ENCODE measurements at places on chromosomes 5 and 9.

GRCh38 chr9:137545123-137545522, 5.1 kb downstream of the PNPLA7 start:
- DNase-seq, result no peak

DNA sequence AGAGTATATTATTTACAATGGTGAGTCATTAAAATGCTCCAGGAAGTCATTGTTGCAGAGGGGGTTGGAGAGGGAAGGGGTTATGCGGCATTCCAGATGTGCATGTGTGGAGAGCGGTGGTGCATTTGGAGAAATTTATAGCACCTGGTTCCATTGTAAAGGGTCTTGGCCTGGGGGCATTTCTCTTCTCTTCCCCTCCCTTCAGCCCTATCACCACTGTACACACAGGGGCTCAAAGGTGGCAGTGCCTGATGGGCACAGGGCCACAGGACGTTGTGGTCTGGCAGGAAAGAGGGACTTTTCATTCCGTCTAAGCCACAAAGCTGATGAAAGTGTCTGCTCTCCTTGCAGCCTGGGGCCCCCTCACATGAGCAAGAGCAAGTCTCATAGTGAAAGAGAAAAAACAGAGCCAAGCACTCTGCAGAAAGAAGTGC, 442.4 kb upstream of the ZNF462 start:
- DNase-seq, result no peak

DNA sequence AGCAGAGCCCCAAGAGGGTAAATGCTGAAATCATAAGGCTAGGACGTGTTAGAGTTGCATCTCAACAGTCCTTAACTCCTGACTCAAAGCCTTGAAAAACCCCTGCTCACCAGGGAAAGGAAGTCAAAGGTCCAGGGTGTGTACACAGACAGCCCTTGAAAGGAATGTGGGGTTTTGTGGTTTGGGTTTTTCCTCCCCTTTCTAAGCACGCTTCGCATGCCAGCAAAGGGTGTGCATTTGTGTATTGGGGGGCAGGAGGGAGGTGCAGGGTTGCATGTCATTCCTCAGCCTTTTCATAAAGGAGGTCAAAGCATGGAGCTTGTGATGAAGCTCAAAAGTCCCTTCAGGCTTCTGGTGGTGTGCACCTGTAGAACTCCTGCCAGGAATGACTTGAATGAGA, 17.3 kb upstream of the XPA start:
- DNase-seq, result peak; percentile 10

- DNase-seq, result no peak
Measured at GRCh38 chr5:167012123-167013034, 1279.1 kb upstream of the WWC1 start.

- DNase-seq, result no peak
Measured at GRCh38 chr9:21796768-21797167, 5.7 kb upstream of the MTAP start.

DNA sequence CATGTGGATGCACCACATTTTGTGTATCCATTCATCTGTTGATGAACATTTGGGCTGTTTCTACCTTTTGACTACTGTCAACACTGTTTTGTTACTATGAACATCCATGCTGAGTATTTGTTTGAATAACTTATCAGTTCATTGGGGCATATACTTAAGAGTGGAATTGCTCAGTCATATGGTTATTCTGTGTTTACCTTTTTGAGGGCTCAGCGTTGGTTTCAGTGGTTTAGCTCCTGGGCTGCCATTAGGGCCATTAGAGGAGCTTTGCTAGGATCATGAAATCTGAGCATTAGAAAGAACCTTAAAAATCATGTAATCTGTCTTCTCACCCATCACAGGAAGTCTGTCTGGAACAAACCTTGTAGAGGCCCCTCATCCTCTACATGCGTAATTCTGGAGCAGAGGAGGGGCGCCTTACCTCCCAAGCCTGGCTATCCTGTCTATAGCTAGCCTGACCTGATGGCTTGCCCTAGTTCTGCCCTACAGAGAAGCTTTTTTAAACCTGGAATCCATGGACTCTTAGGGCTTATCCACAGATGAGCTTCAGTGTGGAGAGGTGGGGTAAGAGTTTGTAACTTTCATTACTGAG, 92.9 kb downstream of the PDZD2 start:
- DNase-seq, result no peak

DNA sequence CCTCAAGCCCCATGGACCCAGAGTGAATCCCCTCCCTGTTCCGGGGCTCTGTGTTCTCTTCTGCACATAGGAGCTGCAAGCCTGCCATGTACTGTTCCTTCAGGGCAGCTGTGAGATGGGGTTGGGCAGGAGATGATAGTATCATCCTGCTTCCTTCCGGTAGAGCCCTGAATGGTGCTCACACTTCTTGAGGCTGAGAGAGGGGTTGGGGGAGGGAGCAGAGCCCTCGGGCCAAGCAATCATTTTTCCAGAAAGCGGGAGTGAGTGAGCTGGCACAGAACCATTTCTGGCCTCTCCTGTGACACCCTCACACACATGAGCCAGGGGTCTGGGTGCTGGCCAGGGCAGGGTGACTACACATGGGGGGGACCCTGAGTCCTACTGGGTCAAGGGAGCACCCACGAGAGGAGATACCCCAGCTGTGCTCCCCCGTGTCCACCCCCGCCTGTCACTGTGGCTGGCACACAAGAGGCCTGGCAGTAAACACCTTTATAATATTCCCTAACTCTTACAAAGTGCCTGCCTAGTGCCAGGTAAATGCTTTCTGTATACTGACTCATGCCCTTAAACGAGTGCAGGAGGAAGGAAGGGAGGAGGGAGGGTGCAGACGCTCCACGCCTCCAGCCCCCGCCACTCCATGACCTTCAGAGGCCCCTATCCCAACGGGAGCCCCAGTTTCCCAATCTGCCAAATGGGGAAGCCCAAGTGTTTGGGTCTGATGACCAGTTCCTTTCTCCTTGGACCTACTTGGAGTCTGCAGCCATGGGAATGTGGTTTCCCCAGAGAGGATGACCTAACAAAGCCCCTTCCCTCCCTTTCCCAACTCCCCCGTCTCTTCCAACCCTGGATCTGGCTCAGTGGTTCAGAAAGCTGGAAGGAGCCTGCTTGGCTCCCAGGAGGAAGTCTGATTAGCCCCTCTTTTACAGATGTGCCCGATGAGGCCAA, 15.5 kb downstream of the AKNA start:
- peak; percentile 57 for DNase-seq

DNA sequence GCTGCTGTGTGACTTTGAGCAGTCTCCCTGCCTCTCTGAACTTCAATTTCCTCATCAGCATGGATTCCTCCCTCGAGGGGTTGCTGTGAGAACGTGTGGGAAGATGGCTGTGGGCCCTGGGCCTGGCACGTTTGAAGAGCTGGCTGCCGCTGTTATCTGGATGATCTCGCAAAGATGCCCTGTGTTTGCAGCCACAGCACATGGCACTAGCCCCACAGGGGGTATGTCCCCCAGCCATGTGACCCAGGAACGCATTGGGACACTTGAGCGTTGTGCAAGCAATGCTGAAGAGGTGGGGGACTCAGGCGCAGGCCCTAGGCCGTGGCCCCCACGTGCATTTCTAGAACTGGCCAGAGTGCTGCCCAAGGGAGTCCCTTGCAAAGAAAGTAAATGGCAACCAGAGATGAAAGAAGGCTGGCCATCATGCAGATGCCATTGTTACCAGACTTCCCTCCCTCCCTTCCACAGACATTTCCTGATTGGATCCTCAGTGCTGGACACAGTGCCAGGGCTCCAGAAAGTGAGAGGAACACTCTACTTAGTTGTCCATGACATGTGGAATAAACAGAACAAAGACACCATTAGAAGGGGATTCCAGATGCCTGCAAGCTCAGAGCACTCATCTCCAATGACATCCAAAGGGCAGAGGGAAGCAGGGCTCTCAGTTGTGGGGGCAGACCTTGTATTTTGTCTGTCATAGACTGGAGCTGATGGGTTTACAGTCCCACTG, 65.1 kb upstream of the NEURL1B start:
- DNase-seq, result no peak

GRCh38 chr9:87725900-87726709, at the start of gene CTSL:
Gene CTSL, plus strand, starts transcription at chr9:87726119. Its CDS starts 1,485 bp downstream, at chr9:87727604.
- peak; percentile 36 for DNase-seq

GRCh38 chr5:67900514-67900913, 315.0 kb upstream of the PIK3R1 start:
- DNase-seq, result no peak

GRCh38 chr5:178630475-178630930, 3.7 kb upstream of the CLK4 start:
- DNase-seq, result no peak

DNA sequence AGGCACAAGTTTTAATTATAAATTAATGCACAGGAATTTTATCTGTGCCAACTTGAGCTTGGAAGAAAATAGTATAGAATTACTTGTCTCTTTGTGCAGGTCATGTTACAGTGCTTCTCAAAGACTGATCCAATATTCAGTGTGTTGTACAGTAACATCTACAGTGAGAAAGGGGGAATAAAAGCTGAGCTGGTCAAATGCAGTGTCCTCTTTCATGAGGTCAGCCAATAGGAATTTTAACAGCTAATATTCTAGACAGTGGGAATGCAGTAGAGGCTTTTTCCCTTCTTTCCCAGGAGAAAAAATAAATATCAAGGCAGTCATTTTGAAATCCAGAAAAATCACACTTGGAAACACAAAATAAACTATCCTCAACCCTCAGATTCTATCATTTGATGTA, 95.7 kb upstream of the ITGA1 start:
- no peak for DNase-seq

DNA sequence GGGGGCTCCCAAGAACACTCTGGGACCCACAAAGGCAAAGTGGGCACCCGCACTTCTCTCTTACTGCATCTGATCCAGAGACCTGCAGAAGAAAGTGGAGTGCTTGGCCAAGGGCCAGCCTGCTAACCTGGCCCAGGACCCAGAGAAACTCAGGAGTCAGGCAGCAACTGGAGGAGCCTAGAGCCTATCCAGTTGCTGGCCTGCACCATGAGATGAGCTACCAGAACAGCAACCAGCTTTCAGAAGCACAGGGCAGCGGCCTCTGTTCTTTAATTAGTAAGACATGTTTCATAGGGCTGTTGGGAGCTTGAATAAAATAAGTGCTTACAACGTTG, 298.3 kb downstream of the GADD45G start:
- DNase-seq, result no peak

DNA sequence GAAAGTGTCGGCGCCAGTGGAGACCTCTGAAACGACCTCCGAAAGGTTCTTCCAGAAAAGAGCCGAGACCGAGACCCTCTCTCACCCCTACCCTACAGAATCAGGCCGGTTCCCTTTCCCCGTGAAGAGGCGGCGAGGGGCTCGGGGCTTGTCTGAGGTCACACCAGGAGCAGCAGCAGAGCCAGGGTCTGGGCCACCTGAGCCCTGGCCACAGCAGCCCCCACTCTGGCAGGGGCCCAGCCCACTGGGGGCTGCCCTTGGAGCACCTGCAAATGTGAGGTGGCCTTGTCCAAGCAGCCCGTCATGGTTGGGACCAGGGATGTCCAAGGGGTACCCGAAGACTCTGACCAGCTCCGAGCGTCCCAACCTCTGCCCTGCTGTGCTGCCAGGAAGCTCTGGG, 9.2 kb downstream of the AGPAT2 start:
- DNase-seq, result no peak

DNA sequence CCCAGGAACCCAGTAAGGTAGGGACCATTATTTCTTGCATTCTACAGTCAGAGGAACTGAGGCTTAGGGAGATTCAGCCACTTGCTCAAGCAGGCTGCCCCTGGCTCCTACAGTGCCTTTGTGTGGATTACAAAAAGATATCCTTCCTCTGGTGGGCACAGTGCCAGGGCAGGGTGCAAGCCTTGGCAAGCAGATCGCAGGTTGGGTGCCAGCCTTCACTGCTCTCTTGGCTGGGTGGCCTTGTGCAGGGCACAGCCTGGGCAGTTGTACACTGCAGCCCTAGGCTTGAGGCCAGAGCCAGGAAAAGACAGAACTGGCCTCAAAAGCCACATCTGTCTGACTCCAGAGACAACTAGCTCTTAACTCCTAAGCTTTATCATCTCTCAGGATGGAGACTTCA, 15.0 kb downstream of the DOCK2 start:
- no peak for DNase-seq

DNA sequence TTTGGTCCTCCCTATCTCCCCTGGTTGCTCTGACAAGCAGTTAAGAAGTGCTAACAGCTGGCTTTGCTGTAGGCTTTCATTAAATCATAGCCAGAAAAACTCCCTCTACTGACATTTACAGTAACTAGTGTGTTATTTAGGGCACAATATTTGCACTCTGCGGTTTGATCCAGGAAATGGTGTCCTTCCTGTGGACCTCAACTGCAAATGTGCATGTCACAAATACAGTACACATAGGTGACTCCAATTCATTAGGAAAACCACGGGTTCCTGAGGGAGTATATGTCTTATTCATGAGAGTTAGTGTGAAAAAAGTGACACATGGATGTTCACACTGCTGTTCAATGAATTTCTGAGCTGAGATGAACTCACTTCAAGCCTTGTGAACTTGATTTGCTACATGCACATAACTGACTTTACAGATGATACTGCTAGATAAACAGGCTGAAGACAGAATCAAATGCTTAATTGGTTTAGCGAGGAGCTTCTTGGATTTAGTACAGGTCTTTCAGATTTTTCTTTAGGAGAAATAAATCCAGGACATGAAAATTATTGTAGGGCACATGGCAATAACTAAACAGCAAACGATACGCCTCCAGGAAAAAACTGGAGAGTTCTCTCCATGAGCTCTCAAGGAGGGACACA, 281.5 kb downstream of the EFNA5 start:
- peak; percentile 59 for DNase-seq

DNA sequence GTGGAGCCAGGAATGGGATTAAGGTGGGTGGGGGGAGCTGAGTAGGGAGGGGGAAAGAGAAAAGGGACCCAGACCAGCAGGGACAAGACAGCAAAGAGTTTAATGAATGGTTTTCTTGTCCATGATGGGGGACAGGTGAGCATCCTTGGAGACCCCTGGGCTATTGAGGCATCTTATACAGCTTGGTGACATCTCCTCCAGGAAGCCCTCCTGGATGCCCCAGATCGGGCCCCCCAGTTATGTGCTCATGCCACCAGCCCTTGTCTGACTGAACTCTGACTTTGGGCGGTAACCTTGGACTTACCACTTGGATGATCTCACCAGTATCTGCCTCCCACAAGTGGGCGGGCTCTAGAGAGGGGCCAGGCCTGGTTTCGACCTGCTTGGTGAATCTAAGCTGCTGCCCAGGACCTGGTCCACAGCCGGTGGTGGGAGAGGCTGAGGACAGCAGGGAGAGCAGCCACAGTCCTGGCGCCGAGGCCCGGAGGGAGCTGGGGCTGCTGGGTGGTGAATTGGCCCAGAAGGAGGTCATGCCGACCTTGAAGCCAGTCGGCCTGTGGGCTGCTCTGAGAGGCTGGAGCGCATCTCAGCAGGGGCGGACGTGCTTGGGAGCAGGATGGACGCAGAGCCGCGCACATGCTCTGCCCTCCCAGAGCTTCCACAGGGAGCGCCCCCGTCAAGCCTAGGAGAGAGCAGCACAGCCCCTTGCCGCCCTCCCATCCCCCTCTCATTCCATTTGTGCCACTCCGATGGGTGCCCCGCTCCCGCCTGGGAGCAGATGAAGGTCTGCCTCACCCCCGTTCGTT, 36.2 kb downstream of the UNC5A start:
- DNase-seq, result no peak
